RWPE1 (cell line): ENCODE measurements at places on chromosomes 4 and X.
A peak's percentile ranks its signal among the peaks of the same experiment; 100 is the strongest.

DNA sequence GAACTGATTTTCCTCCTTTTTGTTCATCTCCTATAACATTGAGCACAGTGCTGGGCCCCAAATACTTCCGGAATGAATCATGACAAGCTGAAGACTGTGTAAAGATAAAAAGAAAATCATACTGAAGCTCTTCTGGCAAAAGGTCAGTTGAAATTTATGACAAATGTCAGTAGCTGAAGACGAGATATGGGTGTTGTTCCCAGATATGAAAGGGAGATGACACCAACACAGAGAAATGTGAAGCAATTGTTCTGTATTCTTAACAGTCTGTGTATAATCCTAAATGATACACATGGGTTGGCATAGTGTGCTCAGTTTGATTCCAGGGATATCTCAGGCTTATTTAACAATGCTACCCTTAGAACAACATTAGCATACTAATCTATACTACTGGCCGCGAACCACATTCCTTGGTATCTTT is 170.5 kb upstream of the PITX2 start:
- no peak for DNase-seq

- DNase-seq = no peak
Measured at GRCh38 chr4:55633903-55634302, 2.2 kb downstream of the NMU start.

- DNase-seq = peak; percentile 25
Measured at GRCh38 chr4:184448821-184449220, 25.5 kb downstream of the IRF2 start.

DNA sequence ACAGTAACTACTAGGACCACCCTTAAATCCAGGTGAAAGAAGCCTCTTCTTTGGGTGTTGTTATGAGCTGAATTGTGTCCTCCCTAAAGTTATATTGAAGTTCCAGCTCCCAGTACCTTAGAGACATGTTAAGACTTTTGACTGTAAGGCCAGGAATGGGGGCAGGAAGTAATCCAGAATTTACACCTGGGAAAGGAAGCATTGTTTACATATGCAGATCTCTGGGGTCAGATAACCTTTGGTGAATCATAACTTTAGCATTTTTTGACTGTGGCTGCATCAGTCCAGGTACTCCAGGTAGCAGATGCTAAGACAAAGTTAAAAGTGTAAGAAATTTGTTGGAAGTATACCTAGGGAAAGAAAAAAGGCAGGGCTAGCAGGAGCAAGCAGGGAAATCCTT is 104.9 kb upstream of the CENPE start:
- peak; percentile 33 for DNase-seq

GRCh38 chr4:25807102-25807728 is 55.6 kb downstream of the SEL1L3 start:
- no peak for DNase-seq

- DNase-seq = no peak
Measured at GRCh38 chrX:132843363-132843762, 115.1 kb downstream of the HS6ST2 start.

- DNase-seq = no peak
Measured at GRCh38 chr4:129526812-129527211, 430.9 kb downstream of the C4orf33 start.
